Pancreas (tissue), 10 donors: ENCODE measurements at places on chromosomes 2 and 18. TPM values are rescaled to one million over a fixed set of nuclear protein-coding genes. Genes with fewer than 3 reads are reported as not detected.
A peak's percentile ranks its signal among the peaks of the same experiment; 100 is the strongest.

DNA sequence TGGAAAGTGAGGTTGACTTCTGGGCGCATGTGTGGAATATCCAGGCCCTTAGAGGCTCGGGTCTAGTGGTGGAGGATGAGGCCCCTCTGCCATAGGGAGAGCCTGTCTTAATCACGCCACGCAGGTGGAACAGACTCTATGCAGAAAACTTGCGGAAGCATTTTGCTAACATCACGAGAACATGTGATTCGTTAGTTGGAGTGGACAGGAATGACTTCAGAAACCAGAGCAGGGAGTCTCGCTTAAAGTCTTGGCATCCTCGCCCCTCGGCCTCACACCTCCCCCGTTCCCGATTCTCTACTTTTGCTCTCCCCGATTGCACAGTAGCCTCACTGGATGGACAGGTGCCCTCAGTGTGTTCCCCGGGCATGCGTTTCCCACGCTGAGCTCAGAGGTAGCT is 333.4 kb downstream of the GBX2 start:
- H3K36me3 ChIP-seq = no peaks in the 10 kb centered on the region
- no peak overlapping the region for H3K4me3 ChIP-seq
- no peak overlapping the region for H3K27ac ChIP-seq
- no peaks in the 10 kb centered on the region for H3K27me3 ChIP-seq

- H3K27me3 ChIP-seq = no peaks in the 10 kb centered on the region
- peak within 1 kb of the TSS; percentile 73 for H3K4me3 ChIP-seq
- H3K27ac ChIP-seq = peak within 1 kb of the TSS; percentile 24
Measured at GRCh38 chr2:14632133-14632936, at the start of gene LRATD1. TSS of gene LRATD1 (plus strand) at chr2:14632717. CDS start at chr2:14633980, 1,263 bp downstream.

GRCh38 chr2:218865396-218865795 is 5.8 kb downstream of the WNT6 start:
- H3K27ac ChIP-seq = no peak overlapping the region
- H3K4me3 ChIP-seq = no peak overlapping the region
- no peaks in the 10 kb centered on the region for H3K27me3 ChIP-seq
- DNase-seq = no peak

- H3K4me1 ChIP-seq = no peaks in the 10 kb centered on the region
- no peak for DNase-seq
- H3K4me3 ChIP-seq = no peak overlapping the region
- no peaks in the 10 kb centered on the region for H3K36me3 ChIP-seq
- H3K27ac ChIP-seq = no peak overlapping the region
- H3K27me3 ChIP-seq = no peaks in the 10 kb centered on the region
Measured at GRCh38 chr18:53796040-53796729, 428.3 kb downstream of the MBD2 start.

- peak overlapping the region; percentile 79 for H3K27ac ChIP-seq
- H3K36me3 ChIP-seq = no peaks in the 10 kb centered on the region
- H3K4me3 ChIP-seq = no peak overlapping the region
- no peak for DNase-seq
- H3K27me3 ChIP-seq = no peaks in the 10 kb centered on the region
Measured at GRCh38 chr2:20516646-20517341, 69.9 kb downstream of the RHOB start.

DNA sequence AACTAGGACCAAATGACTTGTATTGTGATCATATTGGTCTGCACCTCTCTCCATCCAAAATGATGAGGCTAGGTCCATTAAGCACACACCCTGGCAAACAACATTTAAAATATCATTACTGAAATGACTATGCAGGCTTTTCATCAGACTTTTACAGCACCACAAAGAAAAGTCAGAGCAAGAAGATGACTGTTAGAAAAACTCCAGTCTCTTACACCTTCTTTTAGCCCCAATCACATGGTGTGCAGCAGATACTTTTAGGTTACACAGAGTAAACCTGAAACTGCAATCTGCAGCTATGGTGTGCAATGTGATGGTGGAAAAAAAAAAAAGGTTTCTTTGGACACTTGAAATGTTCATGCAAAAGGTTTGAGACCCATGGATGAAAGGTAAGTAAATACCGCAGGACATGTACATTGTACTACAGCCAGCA is 5.4 kb upstream of the POLI start:
- H3K27ac ChIP-seq = no peak overlapping the region
- no peaks in the 10 kb centered on the region for H3K36me3 ChIP-seq
- no peak overlapping the region for H3K4me3 ChIP-seq
- no peak for DNase-seq
- peaks cover 9% of the 10 kb centered on the region for H3K4me1 ChIP-seq

DNA sequence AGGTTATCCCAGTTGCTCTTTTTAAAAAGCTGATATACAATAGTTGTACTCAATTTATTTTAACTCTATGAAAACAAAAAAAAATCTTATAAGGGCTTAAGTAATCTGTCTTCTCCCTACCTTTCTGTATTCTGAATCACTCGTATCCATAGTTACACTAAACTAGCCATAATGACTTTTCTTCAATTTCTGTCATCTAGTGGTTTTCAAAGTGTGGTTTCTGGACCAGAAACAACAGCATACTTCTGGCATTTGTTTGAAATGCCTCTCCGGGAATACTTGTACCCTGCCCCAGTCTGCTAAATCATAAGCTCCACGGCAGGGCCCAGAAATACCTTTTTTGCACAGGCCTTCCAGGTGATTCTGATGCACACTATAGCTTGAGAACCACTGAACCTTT is 253.6 kb downstream of the LRRTM4 start:
- H3K27me3 ChIP-seq = no peaks in the 10 kb centered on the region
- H3K36me3 ChIP-seq = no peaks in the 10 kb centered on the region
- no peaks in the 10 kb centered on the region for H3K4me1 ChIP-seq
- no peak for DNase-seq
- H3K4me3 ChIP-seq = no peak overlapping the region
- H3K27ac ChIP-seq = no peak overlapping the region

DNA sequence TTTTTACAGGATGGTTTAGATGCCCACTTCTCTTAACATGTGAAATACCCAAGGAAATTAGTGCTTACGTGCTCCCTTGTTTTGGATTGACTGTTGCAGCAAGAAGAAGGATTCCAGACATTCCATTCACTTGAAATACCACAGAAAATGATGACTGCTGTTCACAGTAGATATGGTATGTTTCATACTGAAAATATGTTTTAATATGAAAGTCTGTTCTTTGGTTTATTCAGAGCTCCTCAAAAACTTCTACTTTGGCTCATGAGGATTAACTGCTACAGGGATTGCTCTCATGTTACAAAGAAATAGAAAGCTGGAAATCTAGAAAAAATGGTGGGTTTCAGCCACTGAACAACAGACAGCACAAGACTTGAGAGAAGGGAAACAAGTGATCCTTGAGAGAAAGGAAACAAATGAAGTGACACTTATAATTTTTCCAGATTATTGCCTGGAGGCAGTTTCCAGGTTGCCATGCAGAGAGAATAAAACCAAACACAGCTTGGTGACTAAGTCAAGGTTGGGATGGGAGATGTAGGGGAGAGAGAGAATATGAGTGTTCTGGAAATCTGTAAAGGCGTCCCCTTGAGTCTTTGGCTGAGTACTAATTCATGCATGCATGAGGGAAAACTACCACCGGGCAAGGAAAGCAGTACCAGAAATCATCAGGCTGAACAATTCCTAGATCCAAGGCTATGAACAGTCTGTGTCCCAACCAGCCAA is 348.1 kb downstream of the CLIP4 start:
- H3K4me1 ChIP-seq = no peaks in the 10 kb centered on the region
- no peak overlapping the region for H3K4me3 ChIP-seq
- H3K36me3 ChIP-seq = no peaks in the 10 kb centered on the region
- no peak overlapping the region for H3K27ac ChIP-seq
- H3K27me3 ChIP-seq = no peaks in the 10 kb centered on the region

DNA sequence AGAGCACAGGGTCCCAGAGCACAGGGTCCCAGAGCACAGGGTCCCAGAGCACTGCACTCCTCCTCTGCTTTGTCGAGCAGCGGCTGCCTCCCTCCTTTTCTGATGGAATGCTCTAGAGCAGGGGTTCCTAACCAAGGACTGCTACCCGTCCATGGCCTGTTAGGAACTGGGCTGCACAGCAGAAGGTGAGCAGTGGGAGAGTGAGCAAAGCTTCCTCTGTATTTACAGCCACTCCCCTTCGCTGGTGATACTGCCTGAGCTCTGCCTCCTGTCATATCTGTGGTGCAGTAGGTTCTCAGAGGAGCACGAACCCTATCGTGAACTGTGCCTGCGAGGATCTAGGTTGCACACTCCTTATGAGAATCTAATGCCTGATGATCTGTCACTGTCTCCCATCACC is 33.1 kb upstream of the ADNP2 start:
- no peak for DNase-seq
- no peaks in the 10 kb centered on the region for H3K27me3 ChIP-seq
- no peak overlapping the region for H3K27ac ChIP-seq
- no peak overlapping the region for H3K4me3 ChIP-seq
- H3K36me3 ChIP-seq = no peaks in the 10 kb centered on the region

- no peak for DNase-seq
- H3K36me3 ChIP-seq = no peaks in the 10 kb centered on the region
- no peak overlapping the region for H3K27ac ChIP-seq
- H3K4me1 ChIP-seq = no peaks in the 10 kb centered on the region
- no peak overlapping the region for H3K4me3 ChIP-seq
Measured at GRCh38 chr18:62485684-62486083, 37.1 kb upstream of the ZCCHC2 start.

DNA sequence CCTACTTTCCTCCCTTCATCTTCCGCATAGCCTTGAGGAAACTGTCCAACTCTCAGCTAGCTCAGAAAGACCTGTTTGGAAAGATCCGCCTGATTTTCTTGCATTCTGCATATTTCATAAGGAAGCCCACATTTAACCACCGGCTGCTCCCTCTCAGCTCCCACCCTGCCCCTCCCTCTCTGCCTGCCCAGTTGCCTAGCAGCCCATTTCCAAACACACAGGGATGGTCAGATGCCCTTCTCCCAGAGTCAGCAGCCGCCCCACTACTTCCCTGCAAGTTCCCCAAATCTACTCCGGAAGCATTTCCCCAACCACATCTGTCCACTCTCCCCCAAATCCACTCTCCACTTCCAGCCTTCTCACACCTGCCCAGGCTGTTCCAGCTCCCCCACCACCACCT is 96.0 kb downstream of the TNS1 start:
- DNase-seq = no peak
- no peak overlapping the region for H3K27ac ChIP-seq
- no peaks in the 10 kb centered on the region for H3K36me3 ChIP-seq

DNA sequence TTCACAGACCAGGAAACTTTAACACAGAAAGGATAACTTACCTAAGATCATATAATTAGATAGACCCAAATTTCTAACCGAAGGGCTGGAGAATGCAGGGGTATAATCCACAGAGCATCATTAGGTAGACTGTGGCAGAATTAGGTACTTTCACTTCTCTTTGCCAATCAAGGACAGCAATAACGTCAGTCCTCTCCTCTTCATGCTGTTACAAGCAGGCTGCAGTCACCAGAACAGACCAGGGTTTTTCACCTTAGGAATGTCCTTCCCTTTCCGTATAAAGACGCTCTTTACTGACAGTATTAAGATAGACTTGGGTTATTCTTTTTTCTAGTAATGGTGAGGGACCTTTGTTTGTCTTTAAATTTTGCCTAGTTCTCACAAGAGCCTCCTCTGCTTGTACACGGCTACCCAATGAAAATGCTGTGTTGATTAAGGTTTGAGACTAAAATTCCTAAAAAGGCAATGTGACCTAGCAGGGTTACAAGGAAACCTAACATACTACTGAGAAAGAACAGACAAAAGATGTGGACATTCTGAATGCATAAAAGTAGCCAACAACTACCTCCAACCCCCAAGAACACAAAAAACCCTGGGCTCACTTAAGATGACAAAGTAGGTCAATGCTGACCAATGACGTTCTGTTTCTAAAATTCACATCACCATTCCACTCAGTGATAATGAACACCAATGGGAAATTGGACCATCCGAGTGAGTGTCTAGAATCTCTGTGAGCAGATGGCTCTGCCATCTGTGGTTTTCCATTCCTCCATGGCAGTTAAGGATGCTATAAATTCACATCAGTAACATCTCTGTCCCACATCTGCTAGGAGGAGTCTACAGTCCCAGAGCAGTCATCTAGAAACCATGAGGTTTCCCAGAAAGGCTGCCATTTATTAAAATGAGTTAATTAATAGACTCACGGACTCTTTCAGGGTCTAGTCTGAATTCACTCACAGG is 2.1 kb downstream of the PDIA6 start:
- no peak for DNase-seq
- H3K4me1 ChIP-seq = peaks cover 20% of the 10 kb centered on the region
- no peak overlapping the region for H3K4me3 ChIP-seq
- no peaks in the 10 kb centered on the region for H3K36me3 ChIP-seq
- no peaks in the 10 kb centered on the region for H3K27me3 ChIP-seq

- DNase-seq = no peak
- H3K27me3 ChIP-seq = no peaks in the 10 kb centered on the region
- H3K36me3 ChIP-seq = no peaks in the 10 kb centered on the region
- no peak overlapping the region for H3K27ac ChIP-seq
- no peak overlapping the region for H3K4me3 ChIP-seq
Measured at GRCh38 chr18:45715212-45715780, 8.7 kb upstream of the SLC14A1 start.

GRCh38 chr18:24914685-24915084 is 437.3 kb downstream of the ZNF521 start:
- no peaks in the 10 kb centered on the region for H3K4me1 ChIP-seq
- no peak overlapping the region for H3K4me3 ChIP-seq
- no peak overlapping the region for H3K27ac ChIP-seq
- DNase-seq = no peak
- H3K27me3 ChIP-seq = no peaks in the 10 kb centered on the region

DNA sequence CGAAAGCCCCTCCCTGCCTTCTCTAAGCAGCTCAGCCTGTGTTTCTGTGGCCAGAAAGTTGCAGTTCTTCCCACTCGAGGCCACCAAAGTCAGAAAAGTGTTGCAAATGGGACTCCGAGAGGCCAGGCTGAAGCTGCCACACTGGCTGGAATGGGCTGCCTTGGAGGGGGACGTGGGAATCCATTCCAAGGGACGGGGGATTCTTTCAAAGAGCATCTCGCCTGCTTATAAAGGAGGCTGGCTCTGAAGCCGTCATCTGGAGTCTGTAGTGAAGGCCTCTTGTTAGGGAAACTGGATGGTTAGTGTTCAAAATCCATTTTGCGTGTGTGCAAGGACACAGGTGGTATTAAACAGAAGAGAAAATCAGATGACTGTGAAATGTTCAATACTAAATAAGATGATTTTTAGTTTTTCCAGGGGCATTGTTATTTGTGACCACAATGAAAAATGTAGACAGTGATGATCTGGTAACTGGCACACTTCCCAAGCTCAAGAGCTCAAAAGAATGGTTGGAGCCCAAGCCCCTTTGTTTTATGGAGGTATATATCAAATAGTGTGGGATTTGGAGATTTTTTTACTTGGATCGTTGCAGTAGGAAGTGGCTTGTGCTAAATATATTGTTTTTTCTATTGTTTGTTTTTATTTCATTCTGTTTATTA is 782 bp downstream of the FAM228B start:
- peak overlapping the region; percentile 70 for H3K4me3 ChIP-seq
- H3K27ac ChIP-seq = peak overlapping the region; percentile 89
- no peaks in the 10 kb centered on the region for H3K27me3 ChIP-seq
- DNase-seq = no peak
- peaks cover 5% of the 10 kb centered on the region for H3K4me1 ChIP-seq
- no peaks in the 10 kb centered on the region for H3K36me3 ChIP-seq

- H3K36me3 ChIP-seq = no peaks in the 10 kb centered on the region
- no peak overlapping the region for H3K4me3 ChIP-seq
- H3K27me3 ChIP-seq = no peaks in the 10 kb centered on the region
- no peak overlapping the region for H3K27ac ChIP-seq
Measured at GRCh38 chr2:28164280-28164801, 228.3 kb upstream of the FOSL2 start.

DOCK10 gene
- 2.1 TPM for total RNA-seq

ARHGAP28 gene
- 7.0 TPM for total RNA-seq

EML6 gene
- total RNA-seq = 1.2 TPM

FAM161A gene
- 1.7 TPM for total RNA-seq

MC4R gene
- total RNA-seq = not detected

CHRNG gene
- total RNA-seq = not detected

GCG gene
- total RNA-seq = 190 TPM

HNMT gene
- 17.5 TPM for total RNA-seq

HOXD8 gene
- 0.58 TPM for total RNA-seq
